ENCODE measurements at places on chromosomes 13 and 19.

DNA sequence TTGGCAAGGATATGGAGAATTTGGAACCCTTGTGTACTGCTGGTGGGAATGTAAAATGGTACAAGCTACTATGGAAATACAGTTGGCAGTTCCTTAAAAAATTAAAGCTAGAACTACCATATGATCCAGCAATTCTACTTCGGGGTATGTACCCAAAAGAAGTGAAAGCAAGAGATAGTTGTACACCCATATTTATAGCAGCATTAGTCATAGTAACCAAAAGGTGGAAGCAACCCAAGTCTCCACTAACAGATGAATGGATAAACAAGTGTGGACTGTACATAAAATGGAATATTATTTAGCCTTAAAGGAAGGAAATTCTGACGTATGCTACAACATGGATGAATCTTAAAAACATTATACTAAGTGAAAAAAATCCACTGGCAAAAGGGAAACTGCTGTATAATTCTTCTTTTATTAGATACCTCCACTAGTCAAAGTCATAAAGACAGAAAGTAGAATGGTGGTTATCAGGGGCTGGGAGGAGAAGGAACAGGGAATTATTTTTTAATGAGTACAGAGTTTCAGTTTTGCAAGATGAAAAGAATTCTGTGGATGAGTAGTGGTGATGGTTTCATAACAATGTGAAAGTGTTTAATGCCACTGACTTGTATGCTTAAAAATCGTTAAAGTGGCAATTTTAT lies 141.6 kb downstream of the RXFP2 start:
- DNase-seq = no peak

- DNase-seq = no peak
Measured at GRCh38 chr13:90696656-90697055, 650.8 kb upstream of the MIR17HG start.

- DNase-seq = peak; percentile 27
Measured at GRCh38 chr19:17125062-17125727, 49.6 kb downstream of the MYO9B start.

DNA sequence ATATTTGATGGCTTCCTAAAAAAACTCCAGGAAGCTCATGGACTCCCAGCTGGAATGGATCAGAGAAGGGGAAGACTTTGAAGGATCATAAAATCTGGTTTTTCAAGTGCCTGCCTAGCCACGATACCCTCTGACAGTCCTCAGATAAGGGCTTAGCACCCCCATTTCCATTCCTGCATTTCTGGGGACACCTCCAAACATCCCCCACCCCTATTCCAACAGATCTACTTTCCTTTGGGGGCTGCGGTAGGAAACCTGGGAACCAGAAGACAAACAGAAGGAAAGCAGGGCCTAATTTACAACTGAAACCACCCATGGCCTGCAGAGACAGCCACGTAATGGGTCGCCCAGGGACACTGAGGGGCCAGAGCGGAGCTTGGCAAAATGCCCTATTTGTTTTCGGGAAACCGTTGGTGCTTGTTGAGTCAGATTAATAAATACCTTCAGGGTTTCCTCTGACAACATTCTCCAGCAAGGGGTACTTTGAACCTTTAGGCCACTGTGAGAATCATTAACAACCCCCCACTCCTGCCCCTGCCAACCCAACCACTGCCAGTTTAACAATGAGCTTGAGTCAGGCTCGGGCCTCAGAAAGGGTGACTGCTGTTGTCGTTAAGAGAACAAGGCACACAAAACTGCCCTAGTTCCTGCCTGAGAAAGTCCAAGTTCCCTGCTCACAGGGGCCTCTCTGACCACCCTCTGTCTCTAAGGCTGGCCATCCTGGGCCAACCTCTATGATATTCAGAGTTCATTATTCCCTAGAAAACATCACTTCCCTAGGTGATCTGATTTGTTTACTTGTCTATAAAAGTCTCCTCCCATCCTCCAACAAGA lies 23.5 kb downstream of the RHPN2 start:
- DNase-seq = no peak

- no peak for DNase-seq
Measured at GRCh38 chr13:87878706-87879105, 207.5 kb downstream of the SLITRK5 start.

DNA sequence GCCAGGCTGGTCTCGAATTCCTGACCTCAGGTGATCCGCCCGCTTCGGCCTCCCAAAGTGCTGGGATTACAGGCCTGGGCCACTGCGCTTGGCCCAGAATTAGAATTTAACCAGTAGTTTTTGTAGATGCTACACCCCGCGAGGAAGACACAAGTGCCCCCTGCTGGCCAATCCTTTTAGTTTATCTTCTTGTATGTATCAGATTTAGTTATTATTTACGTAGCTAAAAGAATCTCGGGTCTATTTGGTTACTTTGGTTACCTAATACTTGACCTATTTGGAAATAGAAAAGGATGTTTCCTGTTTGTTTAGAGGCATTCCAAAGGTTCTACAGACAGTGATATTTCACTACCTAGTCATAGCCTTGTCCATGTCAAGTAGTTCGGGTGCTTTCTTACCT lies 22.0 kb downstream of the MUC16 start:
- no peak for DNase-seq

- no peak for DNase-seq
Measured at GRCh38 chr19:4208385-4209094, 20.8 kb upstream of the EBI3 start.

- no peak for DNase-seq
Measured at GRCh38 chr19:7368456-7368855, 19.7 kb downstream of the ARHGEF18 start.

- no peak for DNase-seq
Measured at GRCh38 chr19:29624489-29625185, 18.6 kb downstream of the POP4 start.

DNA sequence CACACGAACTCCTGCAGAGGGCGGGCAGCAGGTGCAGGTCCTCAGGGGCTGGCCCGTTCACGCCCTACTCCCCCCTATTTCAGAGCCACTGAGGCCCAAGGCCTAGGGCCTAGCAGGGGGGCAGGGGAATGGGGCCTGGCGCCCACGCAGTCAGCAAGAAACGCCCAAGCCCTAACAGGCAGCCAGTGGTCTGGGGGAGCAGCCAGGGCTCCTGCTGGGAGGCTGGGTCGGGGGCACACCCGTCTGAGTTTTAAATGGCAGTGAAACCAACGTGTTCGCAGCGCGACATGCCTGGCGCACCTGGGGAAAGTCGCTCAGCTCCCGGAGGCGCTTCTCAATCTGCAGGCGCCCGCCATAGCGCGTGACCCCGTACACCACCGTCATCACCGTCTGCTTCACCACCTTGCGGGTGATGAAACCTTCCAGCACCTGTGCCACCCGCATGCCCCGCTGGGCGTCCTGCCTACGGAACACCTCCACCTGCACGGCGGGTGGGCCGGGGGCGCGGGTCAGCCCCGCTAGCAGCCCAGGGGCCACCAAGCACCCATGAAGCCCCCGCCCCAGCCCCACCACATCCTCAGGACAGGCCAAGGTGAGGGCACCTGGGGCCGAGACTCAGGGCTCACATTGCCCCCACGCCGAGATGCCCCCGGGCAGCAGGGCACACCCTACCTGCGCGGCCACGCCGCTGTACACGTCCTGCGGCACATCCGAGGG lies 13.9 kb downstream of the POLRMT start:
- no peak for DNase-seq

DNA sequence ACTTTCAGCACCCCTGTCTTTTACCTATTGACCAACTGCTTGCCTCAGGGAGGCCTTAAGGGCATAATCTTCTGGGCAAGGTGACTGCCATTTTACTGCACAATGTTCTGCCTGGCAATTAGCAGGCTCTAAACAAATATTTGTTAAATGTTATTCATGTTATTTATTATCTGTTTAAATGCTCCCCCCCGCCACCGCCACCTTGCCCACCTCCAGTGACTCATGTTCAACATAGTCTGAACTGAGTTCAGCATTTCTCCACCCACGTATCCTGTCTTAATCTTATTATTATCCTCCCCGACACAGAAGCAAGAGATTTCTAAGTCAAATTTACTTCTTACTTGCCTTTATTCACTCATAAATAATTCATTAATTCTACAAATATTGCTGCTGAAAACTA lies 144.8 kb downstream of the LIG4 start:
- no peak for DNase-seq

DNA sequence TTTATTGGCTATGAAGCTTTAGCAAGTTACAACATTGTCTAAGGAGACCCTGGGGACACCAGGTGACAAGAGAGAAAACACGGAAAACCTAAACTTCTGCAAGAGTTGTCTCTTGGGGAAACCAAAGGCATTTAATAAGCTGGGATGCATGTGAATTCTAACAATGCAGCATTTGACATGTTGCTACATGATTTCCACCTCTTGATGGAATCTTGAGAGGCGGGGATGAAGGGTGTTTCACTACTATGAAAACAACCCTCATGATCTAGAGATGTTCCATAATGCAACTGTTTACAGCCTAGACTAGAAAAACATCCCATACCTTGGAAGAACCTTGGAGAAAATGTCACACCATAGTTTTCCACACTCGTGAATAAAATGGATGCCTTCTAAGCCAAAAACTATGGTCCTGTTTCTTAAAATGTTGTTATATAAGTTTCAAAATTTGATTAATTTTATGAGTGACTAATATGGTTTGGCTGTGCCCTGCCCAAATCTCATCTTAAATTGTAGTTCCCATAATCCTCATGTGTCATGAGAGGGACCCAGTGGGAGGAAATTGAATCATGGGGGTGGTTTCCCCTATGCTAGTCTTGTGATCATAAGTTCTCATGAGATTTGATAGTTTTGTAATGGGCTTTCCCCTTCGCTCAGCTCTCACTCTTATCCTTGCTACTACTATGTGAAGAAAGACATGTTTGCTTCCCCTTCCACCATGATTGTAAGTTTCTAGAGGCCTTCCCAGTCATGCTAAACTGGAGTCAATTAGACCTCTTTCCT lies 164.6 kb downstream of the TNFSF13B start:
- DNase-seq = no peak

DNA sequence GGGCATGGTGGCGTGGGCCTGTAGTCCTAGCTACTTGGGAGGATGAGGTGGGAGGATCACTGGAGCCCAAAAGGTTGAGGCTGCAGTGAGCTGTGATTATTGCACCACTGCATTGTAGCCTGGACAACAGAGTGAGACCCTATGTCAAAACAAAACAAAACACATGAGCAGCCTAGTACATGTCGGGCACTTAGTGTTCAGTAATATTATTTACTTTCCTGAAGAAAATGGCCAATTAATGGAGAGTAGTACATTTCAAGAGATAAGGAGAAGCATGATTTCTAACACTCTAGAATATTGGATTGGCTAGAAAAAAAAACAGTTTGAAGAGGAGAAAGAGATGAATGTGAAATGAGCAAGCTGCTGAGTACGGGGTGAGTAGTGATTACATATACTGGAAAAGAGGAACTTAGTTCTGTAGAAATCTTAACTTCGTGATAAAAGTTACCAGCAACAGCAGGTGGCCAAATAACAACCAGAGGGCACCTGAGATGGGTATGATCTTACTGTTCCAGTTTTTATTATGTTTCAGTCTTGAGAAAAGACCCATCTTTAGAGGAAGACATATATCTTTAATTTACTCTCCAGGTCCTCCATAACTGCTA lies 36.2 kb downstream of the SPATA13 start:
- no peak for DNase-seq

GRCh38 chr13:74270018-74270417 lies 135.8 kb upstream of the KLF12 start:
- no peak for DNase-seq

DNA sequence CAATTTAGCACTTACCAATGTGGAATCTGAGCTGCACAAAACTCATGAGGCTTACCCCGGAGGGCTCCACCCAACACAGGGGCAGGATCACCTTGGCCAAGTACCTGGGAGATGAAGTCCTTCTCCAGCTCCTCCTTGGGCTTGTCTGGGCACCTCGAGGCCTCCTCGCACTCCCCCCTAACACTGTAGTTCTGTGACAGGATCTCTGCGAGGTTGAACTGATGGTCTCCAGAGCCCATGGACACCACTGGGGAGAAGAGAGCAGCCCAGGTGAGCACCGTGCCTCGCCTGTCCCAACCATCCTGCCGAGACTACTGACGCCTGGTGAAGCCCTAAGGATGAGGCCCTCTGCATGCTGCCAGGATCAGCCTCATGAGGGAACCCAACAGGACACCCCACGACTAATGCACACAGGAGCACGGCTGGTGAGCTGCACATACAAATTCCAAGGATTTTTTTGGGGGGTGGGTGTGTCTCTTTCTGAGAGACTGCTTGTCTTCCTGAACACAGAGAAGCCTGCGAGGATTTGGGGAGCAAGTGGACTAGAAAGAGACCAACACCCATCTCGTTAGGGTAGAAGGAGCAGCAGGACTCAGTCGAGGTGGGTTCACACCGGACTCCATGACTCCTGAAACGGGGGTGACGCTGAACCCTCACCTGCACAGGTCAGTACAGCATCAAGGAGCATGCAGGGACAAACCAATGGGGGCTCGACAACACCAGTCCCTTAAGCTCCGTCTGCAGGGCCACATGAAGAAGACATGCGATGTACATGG lies 10.1 kb downstream of the MIER2 start:
- DNase-seq = no peak

- no peak for DNase-seq
Measured at GRCh38 chr19:41575998-41576397, at the start of gene CEACAM21. Gene CEACAM21, plus strand, starts transcription at chr19:41576166. Its CDS starts 109 bp downstream, at chr19:41576275.

DNA sequence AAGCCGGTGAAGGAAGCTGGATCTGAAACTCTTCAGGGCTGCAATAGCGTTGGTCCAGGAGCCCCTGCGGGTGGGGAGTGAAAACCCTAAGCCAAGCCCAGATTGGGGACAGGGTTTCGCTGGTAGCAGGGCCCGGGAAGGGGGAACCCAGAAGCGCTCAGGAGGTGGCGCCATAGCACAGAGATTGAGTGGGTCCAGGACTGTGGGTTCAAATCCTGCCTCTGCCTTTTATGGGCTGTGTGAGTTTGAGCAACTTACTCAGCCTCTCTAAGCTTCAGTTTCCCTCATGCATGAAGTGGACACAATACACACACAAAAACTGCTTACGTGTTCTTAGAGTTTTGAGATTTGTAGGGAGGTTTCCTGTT lies 8.3 kb upstream of the SYCN start:
- DNase-seq = peak; percentile 24

GRCh38 chr13:103878891-103879605 lies 812.8 kb upstream of the SLC10A2 start:
- no peak for DNase-seq

- no peak for DNase-seq
Measured at GRCh38 chr19:40231544-40232424, 5.3 kb upstream of the CCNP start.

- DNase-seq = no peak
Measured at GRCh38 chr13:87553142-87553541, 118.0 kb upstream of the SLITRK5 start.

GRCh38 chr19:11693505-11694499 lies 44.9 kb downstream of the ZNF823 start:
- DNase-seq = no peak

GRCh38 chr19:2039089-2039958 lies 11.7 kb downstream of the MKNK2 start:
- DNase-seq = no peak

GRCh38 chr13:76638181-76638580 lies 248.0 kb downstream of the KCTD12 start:
- no peak for DNase-seq

GRCh38 chr13:23993680-23993985 lies 96.3 kb upstream of the C1QTNF9B start:
- DNase-seq = no peak

Data from activated gamma-delta T cell treated with anti-CD3 and anti-CD28 coated beads, Interleukin-2, amount 50 U/mL, for 16 hours (primary cell).